Effector memory CD4-positive, alpha-beta T cell (primary cell): ENCODE measurements at places on chromosomes 7 and 10.

- peak overlapping the region; percentile 15 for H3K4me3 ChIP-seq
- DNase-seq, result no peak
- peak overlapping the region; percentile 59 for H3K27ac ChIP-seq
- peaks cover 65% of the 10 kb centered on the region for H3K4me1 ChIP-seq
- peaks cover 12% of the 10 kb centered on the region for H3K36me3 ChIP-seq
Measured at GRCh38 chr10:22606164-22606614, 108.2 kb downstream of the PIP4K2A start.

DNA sequence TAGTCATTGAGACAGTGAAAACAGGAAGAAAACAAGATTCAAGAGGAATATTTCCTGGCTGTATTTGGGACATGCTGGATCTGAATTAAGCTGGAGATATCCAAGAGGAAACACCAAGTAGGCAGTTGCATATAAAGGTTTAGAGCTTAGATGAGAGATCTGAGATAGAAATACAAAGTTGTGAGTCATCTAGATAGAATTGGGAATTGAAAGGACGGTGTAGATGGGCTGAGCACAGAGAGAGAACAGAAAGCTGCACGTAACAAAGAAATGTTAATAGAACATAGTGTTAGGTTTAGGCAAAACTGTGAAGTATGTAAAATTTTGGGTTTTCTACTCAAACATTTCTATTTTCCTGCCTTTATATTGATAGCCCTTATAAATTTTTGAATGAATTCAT, 218.5 kb upstream of the TMEM196 start:
- no peaks in the 10 kb centered on the region for H3K27me3 ChIP-seq
- no peak for DNase-seq
- no peak overlapping the region for H3K4me3 ChIP-seq
- no peaks in the 10 kb centered on the region for H3K36me3 ChIP-seq
- H3K4me1 ChIP-seq, result no peaks in the 10 kb centered on the region

GRCh38 chr7:85023916-85024315, 162.9 kb downstream of the SEMA3D start:
- no peak overlapping the region for H3K27ac ChIP-seq

DNA sequence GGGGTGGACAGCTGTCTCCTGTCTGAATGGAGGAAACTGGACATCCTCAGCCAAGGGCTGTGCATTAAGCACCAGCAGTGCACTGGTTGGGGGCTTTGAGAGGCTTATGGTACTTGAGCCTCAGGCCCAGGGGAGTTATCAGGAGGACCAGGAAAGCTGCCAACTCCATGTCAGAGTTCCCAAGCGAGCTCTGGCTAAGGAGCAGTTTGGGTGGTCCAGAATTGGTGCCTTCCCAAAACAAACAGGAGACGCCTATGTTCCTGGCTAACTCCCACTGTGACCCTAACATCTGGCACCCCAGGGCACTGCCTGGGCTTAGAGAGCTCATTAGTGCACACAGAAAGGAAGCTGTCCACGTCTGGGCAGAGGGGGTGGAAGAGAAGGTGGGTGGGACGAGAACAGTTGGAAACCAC, 408.6 kb upstream of the NPVF start:
- H3K4me1 ChIP-seq, result no peaks in the 10 kb centered on the region
- H3K36me3 ChIP-seq, result no peaks in the 10 kb centered on the region
- no peak overlapping the region for H3K27ac ChIP-seq
- H3K27me3 ChIP-seq, result no peaks in the 10 kb centered on the region

- no peaks in the 10 kb centered on the region for H3K36me3 ChIP-seq
- no peak overlapping the region for H3K4me3 ChIP-seq
- no peaks in the 10 kb centered on the region for H3K4me1 ChIP-seq
- no peaks in the 10 kb centered on the region for H3K27me3 ChIP-seq
Measured at GRCh38 chr7:169276-170172, 22.8 kb upstream of the FAM20C start.

GRCh38 chr7:25420771-25421170, 192.5 kb upstream of the NPVF start:
- no peak overlapping the region for H3K4me3 ChIP-seq
- no peak overlapping the region for H3K27ac ChIP-seq
- no peak for DNase-seq
- no peaks in the 10 kb centered on the region for H3K27me3 ChIP-seq
- H3K4me1 ChIP-seq, result no peaks in the 10 kb centered on the region
- no peaks in the 10 kb centered on the region for H3K36me3 ChIP-seq

- no peak overlapping the region for H3K27ac ChIP-seq
- H3K36me3 ChIP-seq, result no peaks in the 10 kb centered on the region
Measured at GRCh38 chr10:129607607-129608109, 140.6 kb downstream of the MGMT start.

GRCh38 chr7:139072796-139073195, 36.7 kb downstream of the ZC3HAV1 start:
- peaks cover 20% of the 10 kb centered on the region for H3K4me1 ChIP-seq
- H3K4me3 ChIP-seq, result no peak overlapping the region
- no peak for DNase-seq
- peaks cover 84% of the 10 kb centered on the region for H3K36me3 ChIP-seq
- peak overlapping the region; percentile 53 for H3K27ac ChIP-seq
- H3K27me3 ChIP-seq, result no peaks in the 10 kb centered on the region

GRCh38 chr10:12045596-12045995, 3.0 kb upstream of the UPF2 start:
- no peak overlapping the region for H3K4me3 ChIP-seq
- no peaks in the 10 kb centered on the region for H3K27me3 ChIP-seq
- no peaks in the 10 kb centered on the region for H3K36me3 ChIP-seq
- H3K4me1 ChIP-seq, result peaks cover 6% of the 10 kb centered on the region
- DNase-seq, result no peak

DNA sequence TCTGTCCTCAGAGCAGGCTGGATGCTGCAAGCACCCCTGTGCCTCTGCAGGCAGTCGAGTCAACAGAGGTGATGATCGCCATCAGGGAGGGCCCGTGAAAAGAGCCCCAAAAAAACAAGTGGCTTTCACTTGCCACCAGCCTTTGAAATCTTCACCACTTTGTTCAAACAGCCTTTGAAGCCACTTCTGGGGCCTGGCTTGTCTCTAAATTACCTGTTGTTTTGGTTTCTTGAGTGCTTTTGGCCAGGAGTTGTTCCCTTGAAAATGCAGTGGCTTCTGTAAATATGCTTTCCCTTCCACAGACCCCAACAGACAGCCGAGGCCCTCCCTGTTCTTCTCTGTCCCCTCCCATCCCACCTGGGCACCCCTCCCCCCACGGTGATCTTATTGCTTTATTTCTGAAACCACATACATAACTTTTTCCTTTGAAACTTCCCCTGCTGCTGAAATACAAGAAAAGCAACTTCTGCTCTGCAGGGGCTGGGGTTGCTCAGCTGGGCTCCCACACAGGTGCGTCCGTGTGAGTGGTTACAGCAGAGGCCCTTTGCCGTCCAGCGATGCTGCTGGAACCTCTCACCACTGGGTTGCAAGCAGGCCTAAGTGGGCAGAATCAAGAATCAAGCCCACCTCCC, 283.8 kb upstream of the SHH start:
- DNase-seq, result no peak
- no peaks in the 10 kb centered on the region for H3K36me3 ChIP-seq
- H3K4me3 ChIP-seq, result no peak overlapping the region
- H3K27me3 ChIP-seq, result peaks cover 4% of the 10 kb centered on the region

GRCh38 chr7:25847336-25848070, 304.5 kb upstream of the NFE2L3 start:
- DNase-seq, result no peak
- no peaks in the 10 kb centered on the region for H3K36me3 ChIP-seq
- no peak overlapping the region for H3K27ac ChIP-seq
- no peak overlapping the region for H3K4me3 ChIP-seq
- H3K4me1 ChIP-seq, result peaks cover 6% of the 10 kb centered on the region
- H3K27me3 ChIP-seq, result peaks cover 22% of the 10 kb centered on the region

GRCh38 chr7:79936281-79936983, 198.2 kb upstream of the GNAI1 start:
- DNase-seq, result no peak
- H3K27me3 ChIP-seq, result no peaks in the 10 kb centered on the region
- no peak overlapping the region for H3K27ac ChIP-seq
- no peaks in the 10 kb centered on the region for H3K4me1 ChIP-seq

- DNase-seq, result no peak
- no peak within 1 kb of the TSS for H3K4me3 ChIP-seq
- H3K4me1 ChIP-seq, result peaks cover 11% of the 10 kb centered on the region
- peaks cover 30% of the 10 kb centered on the region for H3K27me3 ChIP-seq
- H3K27ac ChIP-seq, result no peak within 1 kb of the TSS
Measured at GRCh38 chr7:128910569-128910945, at the start of gene KCP. Gene KCP (minus strand): TSS chr7:128910709. CDS start chr7:128910676, 33 bp downstream.

- H3K4me3 ChIP-seq, result no peak overlapping the region
- no peaks in the 10 kb centered on the region for H3K4me1 ChIP-seq
- H3K27ac ChIP-seq, result no peak overlapping the region
- H3K36me3 ChIP-seq, result no peaks in the 10 kb centered on the region
- no peak for DNase-seq
Measured at GRCh38 chr7:71442492-71443190, 310.7 kb downstream of the GALNT17 start.

GRCh38 chr10:27614776-27615175, 110.7 kb downstream of the RAB18 start:
- H3K4me3 ChIP-seq, result no peak overlapping the region
- H3K4me1 ChIP-seq, result no peaks in the 10 kb centered on the region
- H3K27me3 ChIP-seq, result no peaks in the 10 kb centered on the region
- no peaks in the 10 kb centered on the region for H3K36me3 ChIP-seq
- no peak for DNase-seq

- H3K4me1 ChIP-seq, result no peaks in the 10 kb centered on the region
- DNase-seq, result no peak
- H3K27ac ChIP-seq, result no peak overlapping the region
- no peak overlapping the region for H3K4me3 ChIP-seq
- H3K36me3 ChIP-seq, result no peaks in the 10 kb centered on the region
Measured at GRCh38 chr10:34323192-34323591, 491.9 kb downstream of the PARD3 start.

- no peaks in the 10 kb centered on the region for H3K27me3 ChIP-seq
- H3K4me3 ChIP-seq, result no peak overlapping the region
- no peaks in the 10 kb centered on the region for H3K4me1 ChIP-seq
- H3K27ac ChIP-seq, result no peak overlapping the region
Measured at GRCh38 chr10:75640381-75640780, 209.0 kb downstream of the LRMDA start.

DNA sequence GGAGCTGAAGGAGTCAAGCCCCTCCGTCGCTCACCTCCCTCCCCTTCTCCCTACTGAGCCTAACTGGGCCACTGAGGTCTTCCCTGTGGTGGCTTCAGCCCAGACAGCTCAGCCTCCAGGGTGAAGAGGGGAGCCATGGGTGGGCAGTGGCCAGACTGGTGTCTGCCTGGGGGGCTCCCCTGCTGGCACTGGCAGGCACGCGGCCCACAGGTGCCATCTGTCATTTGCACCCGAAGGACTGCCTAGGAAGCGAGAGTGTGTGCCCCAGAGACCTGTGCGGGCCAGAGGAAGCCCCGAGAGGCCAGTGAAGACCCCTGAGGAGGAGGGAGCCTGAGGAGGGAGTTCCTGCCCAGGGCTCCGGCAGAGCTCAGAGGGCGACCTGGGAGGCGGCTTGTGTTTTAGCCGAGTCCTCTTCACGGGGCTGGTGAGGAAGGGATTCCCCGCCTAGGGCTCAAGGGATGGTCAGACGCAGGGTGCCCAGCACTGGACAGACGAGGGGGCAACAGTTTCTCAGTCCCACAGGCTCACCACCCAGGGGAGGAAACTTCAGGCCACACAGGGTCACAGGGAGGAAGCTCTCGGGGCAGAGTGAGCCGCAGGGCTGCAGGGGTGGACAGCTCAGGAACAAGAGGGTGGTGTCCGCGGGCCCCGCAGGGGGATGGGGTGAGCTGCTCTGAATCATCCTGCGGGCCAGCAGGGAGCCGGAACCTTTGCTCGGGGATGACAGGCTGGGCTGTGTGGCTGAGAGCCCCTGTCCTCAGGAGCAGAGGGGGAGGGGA, 76.2 kb upstream of the PPP2R2D start:
- H3K4me3 ChIP-seq, result no peak overlapping the region
- DNase-seq, result no peak
- H3K27ac ChIP-seq, result no peak overlapping the region
- no peaks in the 10 kb centered on the region for H3K27me3 ChIP-seq
- H3K36me3 ChIP-seq, result no peaks in the 10 kb centered on the region
- no peaks in the 10 kb centered on the region for H3K4me1 ChIP-seq

GRCh38 chr10:89327803-89328441, at the start of gene IFIT3:
Gene IFIT3 (plus strand): TSS chr10:89327997. CDS start chr10:89328074, 77 bp downstream.
- peaks cover 13% of the 10 kb centered on the region for H3K4me1 ChIP-seq
- no peaks in the 10 kb centered on the region for H3K36me3 ChIP-seq
- peak within 1 kb of the TSS; percentile 52 for H3K27ac ChIP-seq
- H3K4me3 ChIP-seq, result peak within 1 kb of the TSS; percentile 63
- no peak for DNase-seq
- no peaks in the 10 kb centered on the region for H3K27me3 ChIP-seq

DNA sequence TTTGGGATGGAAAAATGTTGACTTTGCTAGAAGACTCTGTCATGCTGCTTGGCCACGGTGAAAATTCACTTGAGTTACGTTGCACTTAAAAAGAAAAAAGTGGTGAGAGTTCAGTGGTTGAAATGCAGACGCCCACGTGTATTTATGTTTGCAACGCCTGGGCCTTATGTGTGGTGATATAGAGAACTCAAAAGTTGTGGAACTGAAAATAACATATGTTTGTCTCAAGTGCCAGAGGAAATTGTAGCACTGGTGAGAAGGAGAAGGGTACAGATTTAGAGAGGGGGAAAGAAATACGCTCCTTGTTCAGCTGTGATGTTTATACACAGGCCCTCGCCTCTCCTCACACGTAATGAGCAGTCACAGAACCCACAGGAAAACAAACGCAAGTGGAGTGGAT, 73.6 kb downstream of the EMX2 start:
- no peak overlapping the region for H3K27ac ChIP-seq
- no peaks in the 10 kb centered on the region for H3K4me1 ChIP-seq
- no peaks in the 10 kb centered on the region for H3K27me3 ChIP-seq
- no peak overlapping the region for H3K4me3 ChIP-seq

GRCh38 chr7:73539709-73540108, 17.6 kb upstream of the BAZ1B start:
- peaks cover 88% of the 10 kb centered on the region for H3K36me3 ChIP-seq
- DNase-seq, result no peak
- no peaks in the 10 kb centered on the region for H3K4me1 ChIP-seq
- no peak overlapping the region for H3K4me3 ChIP-seq
- H3K27me3 ChIP-seq, result no peaks in the 10 kb centered on the region

DNA sequence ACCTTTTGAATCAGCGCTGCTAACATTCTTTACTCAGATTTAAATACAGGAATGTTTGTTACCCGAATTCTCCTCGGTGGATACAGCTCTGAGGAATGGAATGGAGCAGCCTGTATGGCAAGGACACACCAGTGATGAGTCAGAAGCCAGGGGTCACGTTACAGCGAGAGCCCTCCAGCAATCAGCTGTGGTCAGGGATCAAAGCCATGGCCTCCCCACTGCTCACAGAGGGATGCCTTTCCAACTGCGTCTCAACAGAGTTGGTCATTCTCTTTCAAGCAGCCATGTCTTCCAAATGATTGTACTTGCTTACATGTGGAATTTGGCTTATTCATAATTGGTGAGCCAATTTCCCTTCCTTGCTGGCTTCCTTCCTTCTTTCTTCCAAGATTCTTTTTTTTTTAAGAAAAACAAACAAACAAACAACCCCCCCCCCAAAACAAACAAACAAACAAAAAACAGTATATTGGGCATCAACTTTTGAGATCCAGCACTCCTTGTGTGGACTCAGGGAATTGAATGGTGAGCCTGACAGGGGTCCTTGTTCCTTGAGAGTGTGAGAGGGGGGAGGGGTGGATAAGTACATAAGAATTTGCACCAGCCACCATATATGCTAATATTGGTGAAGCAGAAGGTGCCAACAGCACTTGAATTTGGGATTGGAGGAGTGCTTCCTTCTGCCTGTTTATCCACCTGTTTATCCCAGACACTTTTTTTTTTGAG, 100.2 kb downstream of the ATXN7L1 start:
- DNase-seq, result no peak
- no peak overlapping the region for H3K27ac ChIP-seq
- H3K36me3 ChIP-seq, result no peaks in the 10 kb centered on the region
- H3K4me3 ChIP-seq, result no peak overlapping the region
- no peaks in the 10 kb centered on the region for H3K4me1 ChIP-seq
